ENCODE measurements at places on chromosomes 5 and 9.

DNA sequence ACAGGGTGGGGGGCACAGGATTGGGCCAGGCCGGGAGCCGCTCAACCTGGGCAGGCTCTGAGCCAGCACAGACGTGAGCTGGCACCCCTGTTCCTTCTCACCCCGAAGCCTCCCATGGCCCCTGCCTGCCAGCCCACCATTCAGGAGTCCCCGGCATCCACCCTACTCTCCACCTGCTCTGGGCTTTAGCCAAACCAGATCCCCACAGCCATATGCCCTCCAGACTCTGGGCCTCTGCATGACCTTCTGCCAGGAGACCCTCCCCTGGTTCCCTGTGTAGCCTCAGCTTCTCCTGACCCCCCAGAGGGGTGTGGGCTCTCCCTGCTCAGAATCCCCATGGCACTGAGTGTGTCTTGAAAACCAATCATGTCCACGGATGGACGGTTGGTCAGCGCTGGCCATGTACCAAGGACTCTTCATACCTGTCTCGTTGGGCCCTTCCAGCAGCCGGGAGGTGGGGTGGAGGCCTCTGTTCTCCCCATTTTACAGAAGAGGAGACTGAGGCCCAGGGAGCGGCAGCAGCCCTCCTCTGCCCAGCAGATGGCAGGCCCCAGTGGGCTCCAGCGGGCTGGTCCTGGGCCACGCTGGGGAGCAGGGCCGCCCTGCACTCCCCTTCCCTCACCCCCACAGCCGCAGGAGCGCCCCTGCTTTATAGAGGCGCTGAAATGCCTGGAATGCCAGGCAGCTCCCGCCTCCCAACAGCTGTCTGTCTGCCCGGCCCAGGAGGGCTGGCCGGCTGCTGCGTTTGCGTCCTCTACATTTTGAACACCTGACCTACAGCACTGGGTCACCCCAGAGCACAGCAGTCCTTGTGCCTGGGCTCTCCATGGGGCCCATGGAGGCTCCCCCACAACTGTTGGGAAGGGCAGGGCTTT, 3.5 kb upstream of the MYMK start:
- DNase-seq, result no peak

DNA sequence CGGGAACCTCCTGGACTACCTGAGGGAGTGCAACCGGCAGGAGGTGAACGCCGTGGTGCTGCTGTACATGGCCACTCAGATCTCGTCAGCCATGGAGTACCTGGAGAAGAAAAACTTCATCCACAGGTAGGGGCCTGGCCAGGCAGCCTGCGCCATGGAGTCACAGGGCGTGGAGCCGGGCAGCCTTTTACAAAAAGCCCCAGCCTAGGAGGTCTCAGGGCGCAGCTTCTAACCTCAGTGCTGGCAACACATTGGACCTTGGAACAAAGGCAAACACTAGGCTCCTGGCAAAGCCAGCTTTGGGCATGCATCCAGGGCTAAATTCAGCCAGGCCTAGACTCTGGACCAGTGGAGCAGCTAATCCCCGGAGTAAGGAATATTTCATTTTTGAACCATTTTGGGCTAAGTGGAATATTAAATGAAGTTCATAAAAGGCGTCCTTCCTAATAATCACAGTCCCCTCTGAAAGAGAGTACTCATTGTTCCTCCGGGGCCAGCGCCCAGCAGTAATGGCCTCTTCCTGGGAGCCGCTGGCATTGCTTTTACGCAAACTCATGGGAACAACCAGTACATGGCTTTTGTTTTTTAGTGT, 23.6 kb downstream of the QRFP start:
- no peak for DNase-seq

GRCh38 chr5:42993516-42994245, 46.4 kb downstream of the ANXA2R start:
- peak; percentile 30 for DNase-seq

DNA sequence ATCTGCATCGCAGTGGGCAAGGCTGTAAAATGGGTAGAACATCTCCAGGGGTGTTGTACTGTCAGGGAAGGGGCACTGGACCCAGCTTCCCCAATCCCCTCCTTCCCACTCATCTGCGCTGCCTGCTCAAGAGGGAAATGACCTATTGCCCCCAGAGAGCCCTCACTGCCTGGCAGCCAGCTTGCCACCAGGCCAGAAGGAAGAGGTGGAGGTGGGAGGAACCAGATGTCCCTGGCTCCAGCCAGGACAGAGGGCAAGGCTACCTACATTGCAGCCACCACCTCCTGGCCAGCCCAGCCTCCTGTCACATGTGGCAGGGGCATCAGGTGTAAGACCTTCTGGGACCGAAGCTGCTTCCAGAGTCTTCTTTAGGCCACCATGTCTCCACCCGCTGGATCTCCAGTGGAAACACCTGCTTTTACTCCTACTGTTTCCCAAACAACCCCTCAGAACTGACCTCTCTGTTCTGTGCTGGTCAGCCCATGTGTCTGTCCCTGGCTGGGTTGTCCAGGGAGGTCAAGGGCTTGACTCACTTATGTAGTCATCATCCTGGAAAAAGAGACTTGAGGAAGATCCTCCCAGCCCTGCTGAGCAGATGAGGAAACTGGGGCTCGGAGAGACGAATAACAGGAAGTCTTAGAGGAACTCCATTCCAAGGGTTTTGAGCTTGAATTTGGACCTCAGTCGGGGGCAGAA, 42.3 kb downstream of the JADE2 start:
- no peak for DNase-seq

DNA sequence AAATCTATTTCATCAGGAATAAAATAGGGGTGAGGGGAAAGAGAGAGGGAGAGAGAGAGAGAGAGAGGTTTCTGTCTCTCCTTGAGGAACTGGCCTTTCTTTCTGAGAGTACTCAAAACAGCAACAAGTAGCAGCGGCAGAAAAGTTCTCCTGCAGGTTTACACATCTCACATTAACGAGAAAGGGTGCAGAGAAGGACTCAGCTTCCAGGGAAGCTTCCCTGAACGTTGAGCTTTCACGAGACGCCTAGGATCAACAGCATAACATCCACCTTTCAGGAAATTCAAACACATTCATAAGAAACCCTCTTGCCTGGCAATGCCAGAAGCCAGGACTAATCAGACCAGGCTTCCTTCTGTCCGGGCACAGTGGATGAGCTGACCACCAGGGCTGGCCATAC, 162.9 kb downstream of the ZDHHC21 start:
- DNase-seq, result no peak

GRCh38 chr9:68654075-68654474, 51.0 kb upstream of the PIP5K1B start:
- no peak for DNase-seq

DNA sequence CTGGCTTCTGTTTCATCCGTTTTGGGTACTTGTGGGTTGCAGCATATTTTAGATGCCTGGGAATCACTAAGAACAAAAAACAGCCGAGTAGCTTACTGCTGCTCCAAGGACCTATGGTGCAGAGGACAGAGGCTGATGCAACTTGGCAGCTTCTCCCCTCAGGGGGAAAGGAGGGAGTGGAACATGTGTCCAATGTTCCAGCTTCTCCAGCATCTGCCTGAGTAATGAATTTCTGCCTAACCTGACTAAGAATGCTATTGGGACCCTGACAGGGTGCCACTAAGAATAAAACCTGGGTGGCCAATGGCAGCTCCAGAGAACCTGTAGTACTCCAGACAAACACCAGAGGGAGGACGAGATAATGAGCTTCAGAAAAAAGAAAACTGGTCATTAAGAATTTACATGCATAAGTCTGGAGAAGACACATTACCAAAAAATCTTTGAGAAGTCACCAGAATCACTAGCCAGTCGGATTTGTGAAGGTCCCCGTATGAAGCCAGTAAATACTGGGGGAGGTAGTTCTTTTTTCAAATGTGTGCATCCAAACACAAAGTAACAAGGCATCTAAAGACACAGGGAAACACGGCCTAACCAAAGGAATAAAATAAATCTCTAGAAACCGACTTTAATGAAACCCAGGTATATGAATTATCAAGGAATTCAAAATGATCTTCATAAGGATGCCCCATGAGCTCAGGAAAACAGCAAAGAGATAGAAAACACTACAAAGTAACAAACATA, 293.5 kb downstream of the HINT1 start:
- DNase-seq, result peak; percentile 5

DNA sequence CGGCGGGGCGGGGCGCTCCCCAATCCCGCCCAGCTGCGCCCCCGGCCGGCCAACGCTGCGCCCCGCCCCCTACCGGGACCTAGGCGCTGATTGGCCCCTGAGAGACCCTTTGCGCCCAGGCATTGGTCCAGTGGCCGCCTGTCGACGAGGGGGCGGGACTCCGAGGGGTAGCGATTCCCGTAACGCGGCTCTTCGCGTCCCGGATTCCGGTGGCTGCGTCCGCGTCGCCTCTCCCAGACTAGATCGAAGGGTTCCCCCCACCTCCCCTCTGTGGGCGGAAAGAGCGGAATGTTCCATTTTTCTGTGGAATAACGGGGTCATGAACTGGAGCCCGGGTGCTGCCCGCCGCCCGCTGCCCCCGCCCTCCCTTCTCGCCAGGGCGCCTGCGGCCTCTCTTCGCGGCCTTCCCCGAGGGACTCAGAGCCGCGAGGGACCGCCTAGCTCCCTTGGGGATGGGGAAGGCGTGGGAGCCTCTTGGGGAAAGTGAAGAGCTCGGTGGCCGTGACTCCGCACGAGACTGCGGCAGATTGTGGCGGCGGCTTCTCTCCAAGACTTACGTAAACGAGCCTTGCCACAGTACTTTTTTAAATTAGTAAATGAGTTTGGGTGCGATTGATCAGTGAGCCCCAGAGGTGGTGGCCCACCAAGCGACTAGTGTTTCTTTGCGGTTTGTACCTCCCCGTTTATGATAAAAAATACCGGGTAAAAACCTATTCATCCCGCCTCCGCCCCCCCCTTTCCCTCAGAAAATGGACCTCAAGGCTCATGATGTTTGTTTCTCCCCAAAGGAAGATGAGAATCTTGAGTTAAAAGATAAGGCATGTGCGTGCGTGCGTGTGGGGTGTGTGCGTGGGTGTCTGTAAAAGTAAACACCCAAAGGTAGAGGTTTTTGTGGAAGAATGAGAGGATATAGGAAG, 493 bp upstream of the IL6ST start:
- DNase-seq, result peak; percentile 97

GRCh38 chr5:115895821-115896220, 54.1 kb downstream of the AP3S1 start:
- no peak for DNase-seq

DNA sequence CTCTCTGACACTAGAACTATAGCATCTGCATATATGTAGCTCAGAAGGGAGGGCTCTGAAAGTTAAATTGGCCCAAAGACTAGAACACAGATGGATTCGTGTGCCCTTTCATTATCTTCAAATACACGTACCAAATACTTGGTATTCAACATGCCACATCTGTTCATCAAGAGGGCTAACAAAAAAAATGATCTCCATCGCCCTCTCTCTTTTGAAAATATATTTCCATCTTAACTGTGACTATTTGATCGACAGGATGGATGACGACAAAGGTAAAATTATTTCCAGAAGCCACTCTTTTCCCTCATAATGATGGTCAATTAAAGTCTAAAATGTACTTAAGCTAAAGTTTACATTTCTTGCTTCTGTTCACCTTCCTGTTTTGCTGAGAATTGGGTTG, 77.0 kb downstream of the SEMA6A start:
- DNase-seq, result no peak

GRCh38 chr5:170509348-170509660, 5.5 kb downstream of the KCNIP1 start:
- no peak for DNase-seq

- no peak for DNase-seq
Measured at GRCh38 chr5:64595031-64595855, 89.4 kb downstream of the RGS7BP start.

DNA sequence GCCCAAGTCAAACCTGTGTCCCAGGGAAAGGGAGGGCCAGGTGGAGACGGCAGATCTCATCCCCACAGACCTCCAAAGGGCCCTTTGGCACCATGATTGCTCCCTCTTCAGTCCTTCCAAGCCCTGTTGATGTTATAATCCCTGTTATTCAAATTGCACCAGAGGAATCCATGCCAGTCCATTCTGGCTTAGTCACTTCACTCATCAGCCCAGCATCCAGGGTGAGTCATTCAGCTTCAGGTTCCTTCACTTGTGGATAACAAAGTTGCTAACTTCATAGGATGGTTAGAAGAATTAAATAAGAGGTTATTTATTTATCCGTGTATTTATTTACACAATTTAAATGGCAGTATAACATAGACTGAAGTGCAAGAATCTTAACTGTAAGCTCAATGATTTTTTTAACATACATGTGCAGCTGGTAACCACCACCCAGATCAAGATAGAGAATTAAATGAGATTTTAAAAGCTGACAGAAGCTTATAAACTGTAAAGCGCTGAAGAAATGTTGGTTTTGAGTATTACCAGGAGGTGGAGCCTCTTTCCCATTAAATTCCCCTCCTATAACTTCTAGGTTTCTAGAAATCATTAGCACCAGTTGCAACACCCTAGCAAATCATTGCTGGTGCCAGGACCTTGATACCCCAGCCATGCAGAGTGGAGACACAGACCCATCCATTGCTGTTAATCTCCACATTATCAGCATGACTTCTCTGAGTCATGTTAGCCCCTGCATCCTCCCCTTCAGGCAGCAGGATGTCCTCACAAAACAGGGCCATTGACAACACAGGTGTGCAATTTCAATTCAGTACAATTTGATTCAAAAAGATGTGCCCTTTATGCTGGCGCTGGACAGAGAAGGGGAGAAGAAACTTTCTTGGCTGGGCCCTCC, 77.4 kb downstream of the SEC61B start:
- DNase-seq, result no peak

GRCh38 chr5:72093824-72094223, 13.5 kb upstream of the MAP1B start:
- DNase-seq, result no peak

GRCh38 chr9:32177396-32177795, 207.0 kb upstream of the ACO1 start:
- DNase-seq, result no peak

- no peak for DNase-seq
Measured at GRCh38 chr9:75083188-75083970, 4.6 kb downstream of the NMRK1 start.

GRCh38 chr9:130356033-130356432, 88.7 kb upstream of the ASS1 start:
- DNase-seq, result no peak

- no peak for DNase-seq
Measured at GRCh38 chr5:139419226-139420192, 15.6 kb upstream of the SPATA24 start.

DNA sequence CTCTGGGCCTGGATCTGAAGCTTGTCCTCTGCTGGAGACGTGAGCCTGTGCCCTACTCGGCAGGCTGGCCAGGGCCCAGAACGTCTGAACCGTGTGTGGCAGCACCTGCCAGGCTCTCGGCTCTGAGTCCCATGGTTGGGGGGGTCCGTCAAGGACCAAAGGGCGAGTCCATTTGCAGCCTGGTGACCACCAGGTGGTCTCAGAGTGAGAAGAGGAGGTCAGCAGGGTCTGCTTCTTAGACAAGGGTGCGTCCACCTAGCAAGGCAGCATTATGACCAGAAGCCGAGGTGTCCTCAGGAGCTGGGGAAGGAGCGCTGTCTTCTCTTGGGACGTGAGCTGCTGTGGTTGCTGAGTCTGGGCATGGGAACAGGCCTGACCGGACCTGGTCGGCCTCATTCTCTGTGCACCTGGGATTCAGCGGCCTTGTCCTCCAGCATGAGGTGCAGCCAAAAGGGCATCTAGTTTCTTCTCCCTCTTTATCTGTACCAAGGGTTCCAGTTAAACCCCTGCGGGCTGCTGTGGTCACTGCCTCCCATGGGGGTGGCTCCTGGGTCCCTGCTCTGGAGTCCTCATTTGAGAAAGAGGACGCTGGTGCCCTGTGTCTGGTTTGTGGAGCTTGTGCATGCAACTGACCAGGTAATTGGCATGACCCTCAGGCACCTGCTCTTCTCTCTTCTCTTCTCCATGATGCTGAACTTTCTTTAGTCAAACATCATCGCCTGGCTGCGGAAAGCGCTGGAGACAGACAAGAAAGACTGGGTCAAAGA, 14.4 kb downstream of the EXOC3 start:
- DNase-seq, result peak; percentile 3
